Activated T-cell treated with anti-CD3 and anti-CD28 coated beads, Interleukin-2, amount 50 U/mL, for 4 hours (primary cell): ENCODE measurements at places on chromosomes 1 and 21. TPM values are rescaled to one million over a fixed set of nuclear protein-coding genes. Genes with fewer than 3 reads are reported as not detected.

HAPLN2 gene
- not detected for total RNA-seq

DNA sequence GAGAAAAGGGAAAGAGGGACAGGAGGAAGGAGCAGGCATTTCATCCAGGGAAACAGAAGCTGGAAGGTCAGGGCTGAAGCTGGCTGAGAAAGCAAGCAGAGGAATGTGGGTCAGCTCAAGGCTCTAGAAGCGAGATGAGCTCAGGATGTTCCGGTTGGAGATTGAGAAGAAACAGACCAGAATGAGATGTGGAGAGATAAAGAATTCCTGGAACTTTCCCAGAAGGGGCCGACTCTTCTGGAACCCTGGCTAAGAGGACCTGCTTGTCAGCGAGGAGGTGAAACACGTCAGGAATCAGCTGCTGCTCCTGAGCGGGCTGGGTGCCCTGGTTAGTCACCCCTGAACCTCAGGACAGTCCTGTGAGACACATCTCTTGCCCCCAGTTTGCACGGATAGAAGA is 75.9 kb downstream of the HUNK start:
- no peak for DNase-seq

- no peak for DNase-seq
These were observed 828 bp downstream of the PNRC2 start for GRCh38 chr1:23960291-23961020.

DNA sequence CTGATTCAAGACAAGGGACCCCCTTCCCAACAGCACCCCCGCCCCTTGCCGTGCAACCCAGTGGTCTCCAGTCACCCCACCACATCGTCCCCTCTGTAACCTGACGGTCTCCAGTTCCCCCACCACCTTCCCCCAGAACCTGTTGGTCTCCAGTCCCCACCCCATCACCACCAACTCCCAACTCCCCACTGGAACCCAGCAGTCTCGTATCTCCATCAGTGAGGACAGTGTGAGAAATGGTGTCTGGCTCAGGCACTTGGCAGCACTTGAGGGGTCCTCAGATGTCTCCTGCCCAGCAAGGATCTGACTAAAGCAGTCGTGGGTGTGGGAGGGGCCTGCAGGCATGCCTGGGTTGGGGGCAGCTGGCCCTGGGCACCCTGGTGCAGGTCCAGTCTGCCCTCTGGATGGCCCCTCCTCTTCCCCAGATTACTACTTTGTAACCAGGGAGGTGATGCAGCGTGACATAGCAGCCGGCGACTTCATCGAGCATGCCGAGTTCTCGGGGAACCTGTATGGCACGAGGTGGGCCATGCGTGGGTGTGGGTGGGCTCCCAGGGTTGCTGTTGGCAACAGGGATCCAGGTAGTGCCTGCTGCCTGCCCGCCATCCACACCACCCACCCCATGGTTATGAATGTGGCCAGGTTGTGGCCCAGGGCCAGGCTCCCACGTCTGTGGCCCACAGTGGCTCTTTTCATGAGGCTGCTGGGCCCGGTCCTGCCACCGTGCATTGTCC is 3.1 kb upstream of the GJC2 start:
- no peak for DNase-seq

GRCh38 chr1:116667078-116667574 is 407 bp downstream of the IGSF3 start:
- DNase-seq: no peak

GRCh38 chr1:185735701-185736064 is 1.5 kb downstream of the HMCN1 start:
- no peak for DNase-seq

DNA sequence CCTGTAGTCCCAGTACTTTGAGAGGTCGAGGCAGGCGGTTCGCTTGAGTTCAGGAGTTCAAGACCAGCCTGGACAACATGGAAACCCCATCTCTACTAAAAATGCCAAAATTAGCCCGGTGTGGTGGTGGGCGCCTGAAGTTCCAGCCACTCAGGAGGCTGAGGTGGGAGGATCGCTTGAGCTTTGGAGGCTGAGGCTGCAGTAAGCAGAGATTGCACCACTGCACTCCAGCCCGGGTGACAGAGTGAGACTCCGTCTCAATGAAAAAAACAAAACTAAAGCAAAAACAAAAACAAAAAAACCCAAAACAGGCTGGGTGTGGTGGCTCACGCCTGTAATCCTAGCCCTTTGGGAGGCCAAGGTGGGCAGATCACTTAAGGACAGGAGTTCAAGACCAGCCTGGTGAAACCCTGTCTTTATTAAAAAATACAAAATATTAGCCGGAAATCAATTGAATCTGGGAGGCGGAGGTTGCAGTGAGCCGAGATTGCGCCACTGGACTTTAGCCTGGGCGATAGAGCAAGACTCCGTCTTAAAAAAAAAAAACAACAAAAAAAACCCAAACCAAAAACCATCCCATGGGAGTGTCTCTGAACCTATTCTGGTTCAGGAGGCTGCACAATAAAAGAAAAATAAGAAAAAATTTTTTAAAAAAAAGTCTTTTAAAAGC is 1.7 kb upstream of the CGN start:
- no peak for DNase-seq
